Left kidney (tissue), 8 donors: ENCODE measurements at places on chromosomes 3 and 15.
A peak's percentile ranks its signal among the peaks of the same experiment; 100 is the strongest.

DNA sequence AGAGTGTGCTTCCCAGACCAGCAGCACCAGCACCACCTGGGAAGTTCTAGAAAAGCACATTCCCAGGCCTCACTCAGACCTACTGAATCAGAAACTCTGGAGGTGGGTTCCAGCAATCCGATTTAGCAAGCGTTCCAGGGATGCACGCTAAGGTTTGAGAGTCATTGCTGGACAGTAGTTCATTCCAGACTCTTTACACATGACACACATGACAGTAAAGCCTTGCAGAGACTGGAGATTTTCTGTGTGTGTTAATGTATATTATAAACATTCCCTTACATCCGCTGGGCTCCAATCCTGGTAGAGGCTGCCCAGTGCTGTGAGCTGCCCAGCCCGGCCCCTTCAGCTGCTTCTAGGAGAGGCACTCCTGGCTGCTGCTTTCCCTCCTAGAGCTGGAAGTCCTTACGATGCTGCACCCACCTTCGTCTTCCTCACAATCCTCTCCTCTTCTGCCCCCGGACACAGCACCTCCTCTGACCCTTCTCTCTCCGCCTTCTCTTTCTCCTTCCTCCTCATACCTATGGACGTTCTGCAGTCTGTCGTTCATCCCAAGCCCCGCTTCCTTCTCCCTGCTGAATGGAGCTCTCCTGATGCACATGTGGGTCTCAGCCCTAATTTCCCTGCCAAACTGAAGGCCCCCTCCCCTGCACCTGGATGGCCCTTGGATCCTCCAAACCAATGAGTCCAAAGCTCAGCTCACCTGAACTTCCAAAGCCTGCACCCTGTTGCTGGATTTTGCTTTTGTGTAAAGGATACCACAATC is 44.4 kb downstream of the ITGA11 start:
- no peak for DNase-seq

DNA sequence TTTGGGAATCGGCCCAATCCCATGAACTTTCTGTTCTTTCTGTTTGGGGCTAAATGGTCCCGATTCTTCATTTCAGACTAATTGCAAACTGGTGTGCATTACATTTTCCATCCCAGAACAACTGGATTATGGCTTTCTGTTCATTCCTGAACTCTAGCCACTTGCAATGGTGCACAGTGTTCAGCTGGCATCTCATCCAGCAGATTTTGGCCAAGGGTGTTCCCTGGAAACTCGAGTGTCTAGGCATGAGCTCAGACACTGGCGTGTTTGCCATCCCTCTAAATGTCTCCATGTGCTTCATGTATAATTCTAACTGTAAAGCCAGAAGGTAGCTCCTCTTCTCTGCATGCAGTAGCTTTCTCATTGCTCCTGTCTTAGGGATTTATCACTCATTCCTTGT is 97.1 kb upstream of the MYZAP start:
- DNase-seq, result no peak

GRCh38 chr15:77959432-77959879 is 118.1 kb downstream of the TBC1D2B start:
- peak; percentile 72 for DNase-seq

GRCh38 chr15:42065033-42065432 is 29.3 kb downstream of the PLA2G4D start:
- no peak for DNase-seq

DNA sequence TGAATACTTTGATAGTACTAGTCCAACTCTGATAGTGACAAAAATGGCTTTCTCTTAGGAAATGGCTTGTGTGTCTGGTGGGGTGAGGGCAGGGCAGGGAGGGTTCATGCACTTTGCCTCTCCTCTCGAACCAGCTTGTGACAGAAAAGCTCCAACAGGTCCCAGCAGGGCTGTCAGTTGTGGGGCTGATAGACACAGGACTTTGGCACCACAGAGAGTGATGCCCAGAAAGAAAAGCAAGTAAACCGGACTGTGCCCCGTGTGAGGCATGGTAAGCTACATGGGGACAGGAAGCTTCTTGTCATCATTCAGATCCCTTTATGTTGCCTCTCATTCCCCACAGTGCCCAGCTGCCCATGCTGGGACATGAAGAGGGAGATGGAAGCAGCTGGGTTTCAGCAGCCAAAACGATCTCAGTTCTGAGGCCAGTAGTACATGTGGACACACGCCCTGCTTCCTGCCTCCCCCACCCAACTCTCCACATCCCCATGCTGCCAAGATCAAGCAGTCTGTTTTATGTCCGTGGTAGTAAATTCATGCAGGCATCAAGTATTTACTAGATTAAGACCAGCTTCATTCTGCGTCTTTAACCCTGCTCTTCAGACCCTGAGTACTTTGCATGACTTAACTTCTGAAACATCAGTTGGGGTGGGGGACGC is 29.7 kb upstream of the LIPC start:
- no peak for DNase-seq

GRCh38 chr3:50224639-50225038 is 11.4 kb upstream of the GNAI2 start:
- DNase-seq, result no peak

- no peak for DNase-seq
These were observed 70.0 kb upstream of the UBE2E1 start for GRCh38 chr3:23735535-23736326.

- DNase-seq, result no peak
These were observed 229.7 kb downstream of the ISL2 start for GRCh38 chr15:76566276-76566675.

- DNase-seq, result no peak
These were observed 304.5 kb upstream of the ROPN1 start for GRCh38 chr3:124296406-124296805.

GRCh38 chr15:40151991-40152390 is 8.9 kb upstream of the BUB1B start:
- DNase-seq, result no peak

- DNase-seq, result no peak
These were observed 479.8 kb upstream of the TBL1XR1 start for GRCh38 chr3:177676947-177677587.

GRCh38 chr15:31295658-31296057 is 31.0 kb upstream of the KLF13 start:
- no peak for DNase-seq

DNA sequence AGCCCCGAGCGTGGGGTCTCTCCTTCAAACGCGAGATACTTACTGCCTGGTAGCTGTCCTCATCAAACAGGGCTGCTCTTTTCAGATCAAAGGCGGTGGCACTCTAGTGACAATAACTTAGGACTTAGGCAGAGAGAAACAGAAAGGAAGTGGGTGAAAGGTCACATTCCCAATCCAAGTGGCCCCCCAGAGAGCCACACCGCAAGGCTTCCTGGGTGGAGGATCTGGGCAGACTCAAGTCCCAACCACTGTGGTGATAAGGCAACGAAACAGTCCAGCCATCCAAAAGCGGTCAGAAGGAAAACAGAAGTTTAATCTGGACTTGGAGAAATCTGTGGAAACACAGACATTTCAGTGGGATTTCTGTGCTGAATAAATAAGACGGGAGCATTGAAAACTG is 227.2 kb downstream of the ADAMTS17 start:
- no peak for DNase-seq

DNA sequence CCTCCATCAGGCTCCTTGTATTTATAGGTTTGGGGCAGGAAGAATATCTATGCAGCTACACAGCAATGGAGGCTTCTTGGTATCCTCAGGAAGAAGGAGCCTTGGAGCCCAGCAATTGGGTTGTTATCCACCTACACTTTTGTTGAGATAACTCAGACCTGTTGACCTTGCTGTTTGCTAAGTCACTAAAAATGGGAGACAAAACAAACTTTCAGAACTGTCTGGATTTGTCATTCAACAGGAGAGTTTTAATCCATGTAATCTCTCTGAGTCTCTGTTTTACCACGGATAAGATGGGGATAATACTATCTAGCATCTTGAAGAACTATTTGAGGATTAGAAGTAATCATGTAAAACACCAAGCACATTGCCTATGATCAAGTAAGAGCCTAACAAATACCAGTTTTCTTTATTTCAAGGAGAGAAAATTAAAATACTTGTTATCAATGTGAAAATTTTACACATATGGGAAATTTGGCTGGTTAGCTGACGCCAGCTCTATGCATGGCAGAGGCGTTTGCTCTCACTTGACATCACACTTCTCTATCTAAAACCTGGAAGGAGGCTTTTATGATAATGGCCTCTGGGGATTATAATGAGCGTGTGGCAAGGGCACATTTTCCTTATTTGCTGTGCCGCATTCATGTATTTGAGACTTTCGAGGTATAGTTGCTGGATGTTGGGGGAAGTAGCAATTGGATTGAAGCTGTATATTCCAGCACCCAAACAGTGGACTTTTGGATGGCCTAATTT is 215.6 kb downstream of the PDCD6IP start:
- no peak for DNase-seq

- DNase-seq, result no peak
These were observed 347.5 kb upstream of the TMCO5A start for GRCh38 chr15:37586976-37587375.

GRCh38 chr3:153619268-153619667 is 457.2 kb downstream of the RAP2B start:
- DNase-seq, result no peak

DNA sequence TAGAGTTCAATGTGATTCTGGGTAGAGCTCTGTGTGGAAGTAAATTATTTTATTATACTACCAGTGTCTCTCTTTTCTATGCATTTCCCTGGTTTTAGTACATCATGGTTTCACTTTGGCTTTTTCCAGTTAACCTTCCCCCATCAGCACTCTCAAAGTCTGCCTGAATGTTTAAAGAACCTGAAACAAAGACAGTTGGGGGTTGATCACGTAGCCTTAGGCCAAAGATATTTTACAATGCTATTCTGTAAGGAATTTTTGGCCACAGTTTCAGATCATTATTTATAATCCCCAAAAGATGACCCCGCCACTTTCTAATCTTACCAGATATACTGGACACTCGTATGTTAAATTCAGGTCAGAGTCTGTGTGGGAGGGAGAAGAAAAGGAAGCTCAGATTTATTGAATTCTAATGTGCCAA is 156.3 kb upstream of the TMC3 start:
- DNase-seq, result no peak

DNA sequence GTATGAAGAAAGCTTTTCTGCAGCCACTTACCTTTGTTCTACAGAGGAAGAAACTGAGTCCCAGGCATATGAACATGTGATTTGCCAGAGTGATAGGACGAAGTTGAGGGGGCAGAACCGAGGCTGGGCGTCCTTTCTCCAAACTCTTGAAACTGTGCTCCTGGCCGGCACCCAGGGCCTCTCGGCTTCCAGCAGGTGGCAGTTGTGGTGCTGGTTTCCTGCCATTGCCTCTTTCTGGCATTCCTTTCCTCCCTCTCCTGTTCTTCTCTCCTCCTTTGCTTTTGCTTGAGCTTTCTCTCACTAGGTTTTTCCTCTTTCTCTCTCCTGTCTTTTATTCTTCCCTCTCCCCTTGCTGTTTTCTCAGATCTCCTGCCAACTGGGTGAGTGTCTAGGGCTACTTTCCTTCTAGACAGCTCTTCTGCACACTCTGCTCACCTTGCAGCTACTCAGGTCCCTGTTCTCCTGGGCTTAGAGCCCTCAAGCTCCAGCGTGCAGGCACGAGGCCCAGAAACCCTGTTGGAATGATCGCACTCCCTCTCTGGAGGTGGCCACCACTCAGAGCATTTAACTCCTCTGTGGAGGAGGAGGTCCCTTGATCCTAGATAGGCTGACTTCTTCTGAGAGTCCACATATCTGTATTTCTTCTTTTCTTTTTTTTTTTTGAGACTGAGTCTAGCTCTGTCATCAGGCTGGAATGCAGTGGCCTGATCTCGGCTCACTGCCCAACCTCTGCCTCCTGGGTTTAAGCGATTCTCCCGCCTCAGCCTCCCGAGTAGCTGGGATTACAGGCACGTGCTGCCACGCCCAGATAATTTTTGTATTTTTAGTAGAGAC is 26.2 kb downstream of the TRAK1 start:
- no peak for DNase-seq

DNA sequence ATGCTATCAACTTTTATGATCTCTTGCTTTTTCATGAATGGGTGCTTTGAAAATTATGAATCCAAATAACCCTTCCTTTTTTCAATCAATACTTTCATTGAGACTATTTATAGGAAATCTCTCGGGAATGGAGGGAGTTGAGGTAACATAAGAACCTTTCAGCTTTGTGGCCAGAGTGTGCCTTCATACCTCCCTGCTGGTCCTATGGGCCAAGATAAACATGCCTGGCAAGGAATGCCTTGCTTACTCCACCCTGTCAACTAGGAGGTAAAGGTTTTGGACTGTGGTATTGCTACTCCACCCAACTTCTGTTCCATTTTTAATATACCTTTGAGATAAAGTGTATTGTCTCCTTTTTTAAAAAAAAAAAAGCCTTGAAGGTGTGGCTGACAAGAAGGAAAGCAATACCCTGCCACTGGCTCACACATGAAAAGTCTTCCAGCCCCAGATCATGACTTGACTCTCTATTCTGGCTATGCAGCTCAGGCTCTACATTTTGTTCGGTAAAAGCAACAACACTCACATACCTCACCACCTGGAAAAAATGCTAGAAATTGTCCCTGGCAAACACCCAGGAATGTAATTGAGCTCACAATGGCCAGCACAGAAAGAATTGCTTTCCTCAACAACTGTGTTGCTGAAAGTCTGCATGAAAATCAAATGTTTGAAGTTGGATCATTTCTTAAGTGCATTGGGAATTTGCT is 35.8 kb downstream of the COL8A1 start:
- DNase-seq, result no peak

GRCh38 chr3:132587401-132587800 is 9.7 kb upstream of the ACKR4 start:
- no peak for DNase-seq

- DNase-seq, result no peak
These were observed 22.1 kb downstream of the HDAC11 start for GRCh38 chr3:13501958-13502790.

GRCh38 chr3:106261396-106261795 is 392.6 kb upstream of the CBLB start:
- DNase-seq, result no peak

- peak; percentile 75 for DNase-seq
These were observed 12.1 kb downstream of the OSBPL10 start for GRCh38 chr3:31968927-31969418.

- DNase-seq, result no peak
These were observed 2.0 kb downstream of the ANKRD28 start for GRCh38 chr3:15795651-15796308.

- no peak for DNase-seq
These were observed 24.4 kb downstream of the TMEM45A start for GRCh38 chr3:100516838-100517237.

DNA sequence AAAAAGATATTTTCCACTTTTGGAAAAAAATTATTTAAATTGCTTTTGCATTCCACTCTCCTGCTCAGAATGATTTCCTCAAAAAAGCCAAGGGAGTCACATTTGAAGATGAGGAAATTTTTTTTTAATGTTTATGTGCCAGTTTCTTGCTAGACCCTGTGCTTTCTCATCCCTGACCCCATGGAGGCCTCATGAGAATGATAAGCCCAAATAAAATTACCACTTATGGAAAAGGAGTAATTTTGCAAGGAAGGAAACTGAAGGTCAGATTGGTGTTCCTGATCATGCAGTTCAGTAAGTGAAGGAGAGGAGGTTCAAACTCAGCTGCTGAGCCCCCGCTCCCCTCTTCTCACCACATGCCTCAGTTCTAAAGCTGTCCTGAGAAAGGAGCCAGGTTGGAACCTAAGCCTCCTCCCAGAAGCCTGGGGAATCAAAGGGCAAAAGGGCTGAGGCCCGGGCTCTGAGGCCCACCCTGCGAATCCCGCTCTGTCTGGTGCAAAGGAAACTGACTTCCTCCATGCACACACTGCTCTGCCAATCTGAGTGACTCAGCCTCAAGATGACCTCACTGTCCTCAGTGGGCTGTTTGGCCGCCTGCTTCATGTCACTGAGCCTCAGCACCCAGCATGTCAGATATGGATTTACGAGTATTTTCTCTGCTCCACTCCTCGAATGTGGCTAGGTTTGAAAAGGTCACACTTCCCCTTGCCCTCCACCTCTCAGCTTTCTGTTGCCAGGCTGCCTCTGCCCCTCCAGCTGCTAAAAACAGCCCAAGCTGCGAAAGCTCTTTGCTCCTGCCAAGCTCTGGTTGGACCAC is 56.9 kb upstream of the FLNB start:
- DNase-seq, result no peak
